SJSA1 (cell line): ENCODE measurements at places on chromosomes 4 and X.

- H3K4me3 ChIP-seq: no peak overlapping the region
- H3K27me3 ChIP-seq: no peaks in the 10 kb centered on the region
- H3K27ac ChIP-seq: no peak overlapping the region
Observed at GRCh38 chr4:60033826-60034225, 1166.3 kb upstream of the ADGRL3 start.

DNA sequence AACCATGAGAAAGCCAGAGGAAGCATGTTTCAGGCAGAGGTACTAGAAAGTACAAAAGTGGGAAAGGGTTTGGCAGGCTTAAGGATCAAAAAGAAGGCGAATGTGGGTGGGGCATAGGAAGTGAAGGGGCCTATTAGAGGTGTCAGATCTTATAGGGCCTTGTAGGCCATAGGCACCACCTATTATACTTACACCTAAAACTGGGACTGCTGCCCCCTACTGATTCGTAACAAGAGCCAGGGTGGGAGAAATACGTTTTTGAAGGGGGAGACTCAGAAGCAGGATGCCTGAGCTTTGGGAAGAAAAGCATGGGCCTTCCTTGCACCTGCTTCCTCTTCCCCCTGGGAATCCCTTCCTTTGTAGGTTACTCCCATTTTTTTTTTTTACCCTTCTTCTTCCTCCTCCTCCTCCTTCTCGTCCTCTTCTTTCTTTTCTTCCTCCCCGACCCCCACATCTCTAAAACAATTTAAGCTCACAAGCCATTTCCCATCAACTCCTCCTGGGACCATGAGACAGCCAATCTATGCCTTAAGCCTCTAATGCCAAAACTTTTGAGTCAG is 40.7 kb upstream of the GPC3 start:
- no peaks in the 10 kb centered on the region for H3K36me3 ChIP-seq
- H3K4me3 ChIP-seq: no peak overlapping the region
- no peak overlapping the region for H3K27ac ChIP-seq
- H3K4me1 ChIP-seq: no peaks in the 10 kb centered on the region

GRCh38 chrX:46770817-46771163 is 11.9 kb upstream of the SLC9A7 start:
- peaks cover 20% of the 10 kb centered on the region for H3K4me1 ChIP-seq
- peak; percentile 39 for DNase-seq
- no peaks in the 10 kb centered on the region for H3K27me3 ChIP-seq
- H3K4me3 ChIP-seq: no peak overlapping the region
- no peaks in the 10 kb centered on the region for H3K36me3 ChIP-seq

DNA sequence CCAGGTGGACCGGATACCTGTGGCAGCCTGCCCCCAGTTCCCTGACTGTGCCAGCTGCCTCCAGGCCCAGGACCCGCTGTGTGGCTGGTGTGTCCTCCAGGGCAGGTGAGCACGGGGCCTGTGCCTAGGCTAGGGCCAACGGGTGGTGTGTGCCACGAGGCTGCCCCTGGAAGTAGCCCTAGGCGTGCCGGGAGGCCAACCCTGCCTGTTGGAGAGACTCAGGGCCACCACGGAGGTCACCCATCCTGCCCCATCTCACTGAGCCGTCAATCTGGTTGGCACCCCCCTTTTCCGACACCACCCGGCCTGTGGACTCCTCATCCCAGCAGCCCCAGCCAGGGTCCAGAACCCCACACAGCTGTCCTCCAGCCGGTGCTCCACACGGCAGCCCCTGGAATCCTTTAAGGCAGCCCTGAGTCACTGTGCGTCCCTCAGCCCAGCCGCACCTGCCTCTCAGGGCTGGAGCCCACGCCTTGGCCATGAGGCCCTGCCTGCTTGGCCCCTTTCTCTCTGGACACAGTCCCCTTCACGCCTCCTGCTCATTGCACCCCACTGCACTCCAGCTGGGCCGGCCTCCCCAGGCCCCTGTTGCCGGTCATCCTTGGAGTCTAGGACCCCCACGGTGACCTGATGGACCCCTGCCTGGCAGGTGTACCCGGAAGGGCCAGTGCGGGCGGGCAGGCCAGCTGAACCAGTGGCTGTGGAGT is 5.3 kb downstream of the PLXNB3 start:
- DNase-seq: no peak
- no peak overlapping the region for H3K27ac ChIP-seq
- no peaks in the 10 kb centered on the region for H3K27me3 ChIP-seq
- H3K36me3 ChIP-seq: no peaks in the 10 kb centered on the region

DNA sequence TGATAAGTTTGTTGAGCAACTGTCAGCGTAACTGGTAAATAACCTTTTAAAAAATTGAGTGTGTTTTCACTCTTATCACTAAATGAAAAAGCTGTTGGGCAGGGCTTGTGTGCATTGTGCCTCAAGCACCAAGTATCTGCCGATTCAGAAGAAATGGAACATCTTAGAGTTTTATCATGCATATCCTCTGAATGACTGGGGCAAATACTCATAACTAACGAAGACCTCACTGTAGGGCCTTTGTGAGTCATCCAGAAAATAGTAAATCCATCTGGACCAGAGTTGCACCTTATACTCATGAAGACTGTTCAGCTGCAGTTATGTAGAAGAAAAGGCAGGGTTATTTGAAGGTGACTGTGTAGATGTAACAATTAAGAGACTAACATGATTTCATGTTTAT is 222.1 kb downstream of the CAMK2D start:
- DNase-seq: no peak
- H3K4me1 ChIP-seq: 0 out of 2 replicates have a peak, but pooled peaks cover 5% of the 10 kb centered on the region

DNA sequence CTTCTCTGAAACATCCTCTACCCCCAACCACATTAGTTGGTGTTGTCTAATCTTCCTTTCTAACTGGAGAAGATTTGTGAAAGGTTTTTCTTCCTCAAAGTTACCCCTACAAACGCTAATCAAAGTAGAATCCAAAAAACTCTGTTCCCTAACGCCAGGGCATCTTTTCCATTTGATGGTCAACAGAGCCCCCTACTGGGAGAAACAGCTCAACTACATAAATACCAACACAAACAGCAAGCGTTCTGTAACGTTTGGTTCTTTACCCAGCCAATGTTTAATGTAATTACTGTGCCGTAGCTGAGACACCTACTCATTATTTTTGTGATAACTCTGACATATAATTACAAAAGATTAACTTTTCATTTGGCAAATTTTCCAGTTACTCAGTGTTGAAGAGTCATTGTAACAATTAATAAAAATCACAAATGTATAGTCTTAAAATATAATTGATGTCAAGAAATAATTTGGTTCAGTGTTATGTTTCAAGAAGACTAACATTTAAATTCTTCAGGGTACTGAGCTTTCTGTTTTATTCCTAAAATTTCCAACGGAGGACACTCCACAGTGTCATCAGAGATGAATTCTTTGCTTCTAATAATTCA is 94.9 kb upstream of the TBC1D9 start:
- no peaks in the 10 kb centered on the region for H3K4me1 ChIP-seq
- H3K4me3 ChIP-seq: no peak overlapping the region
- DNase-seq: peak; percentile 49
- H3K27me3 ChIP-seq: 0 out of 2 replicates have a peak, but pooled peaks cover 3% of the 10 kb centered on the region
- H3K36me3 ChIP-seq: no peaks in the 10 kb centered on the region

- no peak overlapping the region for H3K27ac ChIP-seq
- DNase-seq: no peak
- H3K4me3 ChIP-seq: no peak overlapping the region
- H3K36me3 ChIP-seq: no peaks in the 10 kb centered on the region
- H3K4me1 ChIP-seq: no peaks in the 10 kb centered on the region
- no peaks in the 10 kb centered on the region for H3K27me3 ChIP-seq
Observed at GRCh38 chr4:156659570-156659969, 312.0 kb downstream of the PDGFC start.

DNA sequence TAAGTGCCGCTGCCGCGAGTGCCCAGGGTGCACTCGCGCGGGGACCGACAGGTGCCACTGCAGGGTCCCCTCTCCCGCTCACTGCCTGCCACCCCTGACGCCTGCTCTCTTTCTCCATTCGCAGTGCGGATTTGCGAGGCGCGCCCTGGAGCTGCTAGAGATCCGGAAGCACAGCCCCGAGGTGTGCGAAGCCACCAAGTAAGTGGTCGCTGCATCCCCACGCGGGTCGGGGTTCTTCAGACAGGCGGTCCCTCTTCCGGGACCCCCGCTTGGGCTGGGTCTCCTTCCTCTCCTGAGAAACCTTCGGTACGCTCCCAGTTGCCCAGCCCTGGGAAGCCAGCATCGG is 547 bp downstream of the GUCY1A1 start:
- H3K36me3 ChIP-seq: no peaks in the 10 kb centered on the region
- no peak overlapping the region for H3K27ac ChIP-seq
- no peak for DNase-seq
- H3K27me3 ChIP-seq: peaks cover 61% of the 10 kb centered on the region

GRCh38 chrX:96621811-96622210 is 62.8 kb upstream of the DIAPH2 start:
- H3K4me3 ChIP-seq: no peak overlapping the region
- H3K27ac ChIP-seq: no peak overlapping the region
- no peaks in the 10 kb centered on the region for H3K4me1 ChIP-seq

DNA sequence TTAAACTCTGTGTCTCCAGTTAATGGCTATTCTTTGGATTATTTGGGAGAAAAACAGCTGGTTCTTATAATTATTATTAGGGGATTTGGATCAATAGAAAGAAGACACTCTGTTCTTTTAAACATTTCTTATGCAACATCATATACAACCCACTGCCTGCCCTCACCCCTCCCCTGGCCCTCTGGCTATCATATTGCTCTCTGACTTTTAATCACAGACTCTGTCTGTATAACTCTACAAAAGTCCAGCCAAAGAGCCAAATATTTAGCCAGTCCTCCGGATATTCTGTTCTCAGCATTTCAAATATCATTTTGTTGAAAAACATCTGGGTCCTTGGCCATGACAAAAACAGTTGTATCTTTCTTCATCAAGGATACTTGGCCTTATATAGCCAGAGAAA is 19.0 kb upstream of the PACRGL start:
- no peak for DNase-seq
- no peak overlapping the region for H3K4me3 ChIP-seq
- H3K4me1 ChIP-seq: no peaks in the 10 kb centered on the region

- DNase-seq: no peak
- no peak overlapping the region for H3K27ac ChIP-seq
- H3K36me3 ChIP-seq: no peaks in the 10 kb centered on the region
- peaks cover 2% of the 10 kb centered on the region; the same call in 1 of the 2 replicates for H3K27me3 ChIP-seq
Observed at GRCh38 chr4:66795724-66796123, 749.6 kb downstream of the CENPC start.

- no peaks in the 10 kb centered on the region for H3K4me1 ChIP-seq
- no peaks in the 10 kb centered on the region for H3K27me3 ChIP-seq
- H3K36me3 ChIP-seq: no peaks in the 10 kb centered on the region
- H3K27ac ChIP-seq: no peak overlapping the region
- no peak for DNase-seq
- no peak overlapping the region for H3K4me3 ChIP-seq
Observed at GRCh38 chrX:33726281-33727160, 405.6 kb downstream of the FAM47A start.

DNA sequence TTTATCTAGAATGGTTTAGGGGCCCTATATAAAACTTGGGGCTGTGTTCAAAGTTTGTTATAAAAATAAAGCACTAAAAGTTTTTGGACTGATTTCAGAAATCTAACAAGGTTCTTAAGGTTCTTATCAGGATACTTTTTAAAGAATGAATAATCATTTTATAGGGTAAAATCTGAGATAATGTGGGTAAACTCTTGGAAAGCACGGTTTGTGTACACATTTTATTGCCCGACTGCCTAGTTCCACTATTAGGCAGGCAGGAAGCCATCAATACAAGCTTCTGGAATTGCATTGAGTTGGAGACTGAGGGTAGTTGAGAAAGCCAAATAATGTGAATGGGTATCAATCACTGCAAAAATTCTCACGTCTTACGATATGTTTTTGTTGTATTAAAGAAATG is 331.0 kb upstream of the PITX2 start:
- H3K27ac ChIP-seq: no peak overlapping the region
- H3K36me3 ChIP-seq: no peaks in the 10 kb centered on the region
- DNase-seq: no peak
- H3K4me3 ChIP-seq: no peak overlapping the region
- H3K4me1 ChIP-seq: no peaks in the 10 kb centered on the region

GRCh38 chrX:312621-313331 is 5.8 kb downstream of the GTPBP6 start:
- H3K27me3 ChIP-seq: no peaks in the 10 kb centered on the region
- no peak for DNase-seq
- no peak overlapping the region for H3K27ac ChIP-seq
- no peak overlapping the region for H3K4me3 ChIP-seq
- H3K4me1 ChIP-seq: no peaks in the 10 kb centered on the region

GRCh38 chrX:77771601-77772000 is 14.4 kb downstream of the ATRX start:
- no peaks in the 10 kb centered on the region for H3K27me3 ChIP-seq
- H3K4me3 ChIP-seq: no peak overlapping the region
- no peaks in the 10 kb centered on the region for H3K4me1 ChIP-seq
- H3K27ac ChIP-seq: no peak overlapping the region

- no peaks in the 10 kb centered on the region for H3K36me3 ChIP-seq
- H3K27me3 ChIP-seq: no peaks in the 10 kb centered on the region
- DNase-seq: no peak
- H3K4me3 ChIP-seq: no peak overlapping the region
Observed at GRCh38 chr4:81319657-81320056, 104.6 kb upstream of the PRKG2 start.

DNA sequence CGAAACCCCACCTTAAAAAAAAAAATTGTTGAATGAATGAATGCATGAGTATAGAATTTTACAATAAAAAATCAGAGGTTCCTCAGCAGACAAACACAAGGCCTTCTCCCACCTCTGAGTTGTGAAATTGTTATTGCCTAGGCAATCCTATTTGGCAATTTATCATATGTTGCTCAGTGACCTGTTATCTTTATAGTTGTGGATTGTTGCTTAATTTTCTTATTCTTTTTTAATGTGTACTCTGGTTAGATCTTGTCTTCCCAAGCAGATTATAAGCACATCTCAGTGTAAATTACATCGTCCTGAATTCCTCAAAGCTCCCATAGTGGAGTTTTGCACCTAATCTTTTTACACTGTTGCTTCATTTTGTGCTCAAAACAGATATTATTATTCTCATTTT is 71.9 kb downstream of the RBM47 start:
- H3K4me1 ChIP-seq: no peaks in the 10 kb centered on the region
- no peak overlapping the region for H3K4me3 ChIP-seq
- no peak for DNase-seq
- H3K27me3 ChIP-seq: no peaks in the 10 kb centered on the region
- H3K36me3 ChIP-seq: no peaks in the 10 kb centered on the region

DNA sequence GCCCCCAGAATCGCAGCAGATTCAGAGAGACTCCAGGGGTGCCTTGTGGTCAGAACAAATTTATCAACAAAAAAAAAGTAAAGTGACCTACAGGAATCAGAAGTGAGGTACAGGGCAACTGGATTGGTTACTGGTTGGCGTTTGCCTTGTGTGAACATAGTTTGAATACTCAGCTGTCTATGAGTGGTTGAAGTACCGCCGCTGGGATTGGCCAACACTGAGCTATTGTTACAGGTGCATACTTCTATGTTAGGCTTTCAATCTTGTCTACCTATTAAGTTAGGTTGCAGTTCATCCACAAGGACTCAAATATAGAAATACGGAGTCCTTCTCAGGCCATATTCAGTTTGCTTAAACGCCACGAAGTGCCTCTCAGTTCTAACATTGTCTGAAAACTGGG is 993.5 kb upstream of the PRKX start:
- no peaks in the 10 kb centered on the region for H3K36me3 ChIP-seq
- no peaks in the 10 kb centered on the region for H3K27me3 ChIP-seq
- no peaks in the 10 kb centered on the region for H3K4me1 ChIP-seq
- DNase-seq: no peak

- DNase-seq: no peak
- no peaks in the 10 kb centered on the region for H3K36me3 ChIP-seq
- no peak overlapping the region for H3K27ac ChIP-seq
- peaks cover 14% of the 10 kb centered on the region for H3K4me1 ChIP-seq
- no peak overlapping the region for H3K4me3 ChIP-seq
Observed at GRCh38 chr4:69056921-69057550, 39.2 kb upstream of the UGT2B7 start.

GRCh38 chrX:133307637-133308498 is 89.7 kb upstream of the TFDP3 start:
- no peak overlapping the region for H3K27ac ChIP-seq
- H3K27me3 ChIP-seq: no peaks in the 10 kb centered on the region
- peaks cover 25% of the 10 kb centered on the region for H3K36me3 ChIP-seq
- no peak for DNase-seq
